ENCODE measurements at places on chromosomes 5 and 9. TPM values are rescaled to one million over a fixed set of nuclear protein-coding genes. Genes with fewer than 3 reads are reported as not detected.

DNA sequence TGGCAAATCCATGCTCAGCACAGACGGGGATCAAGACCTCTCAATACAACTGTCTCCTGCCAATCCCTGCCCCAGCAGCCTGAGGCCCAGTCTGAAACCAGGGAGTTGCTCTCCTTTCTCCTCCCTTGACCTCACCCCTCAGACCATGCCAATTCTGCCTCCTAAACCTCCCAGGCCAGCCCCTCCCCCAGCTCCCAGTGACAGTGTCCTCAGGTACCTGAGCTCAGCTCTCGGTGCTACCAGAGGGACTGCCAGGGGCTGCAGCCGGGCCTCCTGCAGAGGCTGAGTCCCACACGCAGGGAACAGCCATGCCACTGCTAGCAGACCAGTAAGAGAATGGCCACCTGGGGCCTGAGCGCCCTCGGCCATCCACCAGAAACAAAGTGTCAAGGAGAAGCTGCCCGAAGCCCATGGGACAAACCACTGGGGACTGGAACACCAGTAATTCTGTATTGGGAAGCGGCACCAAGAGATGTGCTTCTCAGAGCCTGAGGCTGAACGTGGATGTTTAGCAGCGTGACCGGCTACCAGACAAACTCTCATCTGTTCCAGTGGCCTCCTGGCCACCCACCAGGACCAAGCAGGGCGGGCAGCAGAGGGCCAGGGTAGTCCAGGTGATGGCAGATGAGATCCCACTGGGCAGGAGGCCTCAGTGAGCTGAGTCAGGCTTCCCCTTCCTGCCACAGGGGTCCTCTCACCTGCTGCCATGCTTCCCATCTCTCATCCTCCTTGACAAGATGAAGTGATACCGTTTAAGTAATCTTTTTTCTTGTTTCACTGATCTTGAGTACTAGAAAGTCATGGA is 557 bp upstream of the IL3 start:
- H3K4me1 ChIP-seq: no peaks in the 10 kb centered on the region
- H3K4me3 ChIP-seq: no peak overlapping the region
- H3K27ac ChIP-seq: no peak overlapping the region
- no peaks in the 10 kb centered on the region for H3K36me3 ChIP-seq

GRCh38 chr9:130144703-130145102 is 27.5 kb upstream of the NCS1 start:
- no peaks in the 10 kb centered on the region for H3K27me3 ChIP-seq
- H3K27ac ChIP-seq: no peak overlapping the region
- H3K4me1 ChIP-seq: peaks cover 2% of the 10 kb centered on the region
- H3K4me3 ChIP-seq: no peak overlapping the region
- DNase-seq: no peak

DNA sequence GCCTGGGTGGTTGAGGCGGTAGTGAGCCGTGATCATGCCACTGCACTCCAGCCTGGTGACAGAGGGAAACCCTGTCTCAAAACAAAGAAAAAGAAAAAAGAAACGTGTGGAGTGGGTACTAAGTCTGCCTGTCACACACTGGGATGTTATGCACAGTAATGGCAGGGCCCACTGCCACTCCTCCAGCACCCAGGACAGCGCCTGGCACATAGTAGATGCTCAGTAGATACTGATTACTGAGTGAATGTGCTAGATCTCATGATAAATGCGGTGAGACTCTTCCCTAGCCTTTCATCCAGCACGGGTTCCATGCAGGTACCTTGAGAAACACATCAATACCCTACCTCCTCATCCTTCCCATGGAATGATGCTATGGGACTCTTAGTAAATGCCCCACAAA is 87.4 kb upstream of the HSPA9 start:
- H3K4me3 ChIP-seq: no peak overlapping the region
- H3K36me3 ChIP-seq: no peaks in the 10 kb centered on the region
- no peaks in the 10 kb centered on the region for H3K27me3 ChIP-seq

- no peaks in the 10 kb centered on the region for H3K27me3 ChIP-seq
- H3K4me3 ChIP-seq: no peak overlapping the region
- no peak overlapping the region for H3K27ac ChIP-seq
- peaks cover 3% of the 10 kb centered on the region for H3K4me1 ChIP-seq
Measured at GRCh38 chr5:59437176-59437575, 456.4 kb downstream of the PDE4D start.

- DNase-seq: no peak
- no peaks in the 10 kb centered on the region for H3K4me1 ChIP-seq
- no peaks in the 10 kb centered on the region for H3K27me3 ChIP-seq
Measured at GRCh38 chr9:114571391-114571790, 16.2 kb upstream of the ATP6V1G1 start.

The FLT4 gene
- 0.90 TPM for total RNA-seq

- H3K4me3 ChIP-seq: no peak overlapping the region
- H3K4me1 ChIP-seq: no peaks in the 10 kb centered on the region
- DNase-seq: no peak
- H3K27me3 ChIP-seq: no peaks in the 10 kb centered on the region
Measured at GRCh38 chr5:31237174-31237573, 43.7 kb downstream of the CDH6 start.

All from hepatocyte (in vitro differentiated cells).